Stomach (tissue), 19 donors: ENCODE measurements at places on chromosomes 6 and 20. TPM values are rescaled to one million over a fixed set of nuclear protein-coding genes. Genes with fewer than 3 reads are reported as not detected.

- H3K27me3 ChIP-seq = no peaks in the 10 kb centered on the region
- H3K4me3 ChIP-seq = no peak overlapping the region
- DNase-seq = no peak
- no peak overlapping the region for H3K27ac ChIP-seq
- H3K36me3 ChIP-seq = no peaks in the 10 kb centered on the region
Observed at GRCh38 chr6:112062966-112063365, 9.1 kb downstream of the CCN6 start.

DNA sequence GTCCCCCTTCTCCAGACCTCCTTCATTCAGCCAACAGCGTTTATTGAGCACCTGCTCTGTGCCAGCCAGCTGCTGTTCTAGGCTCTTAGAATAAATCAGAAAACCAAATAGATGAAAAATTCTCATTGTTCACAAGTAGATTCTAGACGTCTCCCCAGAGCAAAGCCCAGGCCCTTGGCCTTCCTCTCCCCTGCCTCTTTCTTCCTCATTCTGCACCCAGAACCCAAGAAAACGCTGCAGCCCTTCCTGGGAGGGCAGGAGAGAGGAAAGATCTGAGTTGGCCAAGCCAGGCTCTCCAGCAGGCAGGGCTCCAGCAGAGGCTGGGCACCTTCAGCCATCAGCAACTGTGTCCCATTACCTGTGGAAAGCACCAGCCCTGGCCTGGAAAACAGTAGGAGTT is 12.0 kb upstream of the BPI start:
- peaks cover 39% of the 10 kb centered on the region for H3K27me3 ChIP-seq
- peaks cover 5% of the 10 kb centered on the region for H3K4me1 ChIP-seq
- no peak overlapping the region for H3K4me3 ChIP-seq
- H3K27ac ChIP-seq = no peak overlapping the region
- no peaks in the 10 kb centered on the region for H3K36me3 ChIP-seq
- no peak for DNase-seq

Gene SLC35F1
- not detected for total RNA-seq

Gene IRF4
- not detected for total RNA-seq

Gene ERVFRD-1
- not detected for total RNA-seq

- H3K27me3 ChIP-seq = no peaks in the 10 kb centered on the region
- no peak for DNase-seq
- H3K4me3 ChIP-seq = no peak overlapping the region
- peak overlapping the region; percentile 58 for H3K27ac ChIP-seq
- no peaks in the 10 kb centered on the region for H3K4me1 ChIP-seq
- H3K36me3 ChIP-seq = no peaks in the 10 kb centered on the region
Observed at GRCh38 chr6:137846274-137846673, 20.8 kb upstream of the TNFAIP3 start.

Gene MARCKS
- 19.8 TPM for total RNA-seq

GRCh38 chr6:41228616-41229015 is 467 bp downstream of the TREML4 start:
- DNase-seq = no peak
- peaks cover 4% of the 10 kb centered on the region for H3K27me3 ChIP-seq
- H3K27ac ChIP-seq = no peak overlapping the region

Gene LINC00237
- not detected for total RNA-seq

DNA sequence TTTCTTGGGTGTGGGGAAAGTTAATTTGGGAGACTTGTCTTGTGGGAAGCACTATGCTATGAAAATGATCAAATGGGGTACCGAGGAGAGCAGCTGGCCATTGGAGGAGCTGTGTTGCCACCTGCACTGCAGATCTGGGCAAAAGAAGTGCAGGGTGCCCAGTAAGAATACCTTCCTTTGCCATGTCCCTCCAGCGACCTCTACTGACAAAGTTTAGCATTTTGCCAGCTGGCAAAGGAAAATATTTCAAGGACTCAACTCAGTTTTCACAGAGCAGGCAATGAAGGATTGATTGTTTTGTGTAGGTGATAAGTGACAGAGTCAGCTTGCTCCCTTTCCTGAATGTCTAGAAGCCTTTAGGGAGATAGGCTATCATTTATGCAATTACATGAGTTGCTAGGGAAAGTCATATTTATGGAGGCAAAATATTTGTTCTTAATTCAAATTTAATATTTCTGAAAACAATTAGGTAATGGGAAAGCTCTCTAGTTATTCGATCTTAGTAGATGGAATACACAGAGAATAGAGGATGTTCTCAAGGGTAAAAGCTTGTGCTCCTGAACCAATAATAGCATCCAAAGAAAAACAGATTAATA is 118.4 kb downstream of the FARS2 start:
- no peaks in the 10 kb centered on the region for H3K4me1 ChIP-seq
- no peak overlapping the region for H3K4me3 ChIP-seq
- no peaks in the 10 kb centered on the region for H3K27me3 ChIP-seq
- H3K36me3 ChIP-seq = no peaks in the 10 kb centered on the region
- H3K27ac ChIP-seq = no peak overlapping the region
